ENCODE measurements at places on chromosomes 2 and 18.

DNA sequence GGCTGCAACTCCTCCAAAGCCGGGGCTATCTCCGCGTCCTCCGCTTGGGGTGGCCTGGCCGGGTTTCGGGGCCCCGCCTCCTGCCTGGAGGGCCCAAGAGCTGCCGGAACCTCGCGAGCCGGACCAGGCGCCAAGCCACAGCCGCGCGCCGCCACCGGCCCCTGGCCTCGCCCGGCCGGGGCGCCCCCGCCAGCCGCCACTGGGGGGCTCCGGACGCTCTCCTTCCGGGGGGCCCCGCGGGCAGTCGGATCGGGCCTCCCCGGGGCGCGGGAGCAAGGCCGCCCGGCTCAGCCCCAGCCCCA lies 17.4 kb upstream of the HAAO start:
- DNase-seq: peak; percentile 48

DNA sequence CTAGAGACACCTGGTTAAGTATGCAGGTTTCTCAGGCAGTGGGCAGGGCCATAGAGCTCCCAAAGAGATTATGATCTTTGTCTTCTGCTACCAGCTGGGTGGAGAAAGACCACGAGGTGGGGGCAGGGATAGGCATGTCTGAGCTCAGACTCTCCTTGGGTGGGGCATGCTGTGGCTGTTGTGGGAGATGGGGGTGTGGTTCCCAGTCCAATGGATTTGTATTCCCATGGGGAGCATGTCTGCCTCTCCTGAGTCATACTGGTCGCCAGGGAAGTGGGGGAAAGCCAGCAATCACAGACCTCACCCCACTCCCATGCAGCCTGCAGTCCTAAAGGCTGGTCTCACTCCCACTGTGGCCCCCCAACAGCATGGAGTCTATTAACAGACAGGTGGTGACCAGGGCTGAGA lies 31.4 kb upstream of the RHOB start:
- DNase-seq: no peak

- no peak for DNase-seq
Observed at GRCh38 chr2:190250421-190250820, 69.2 kb downstream of the HIBCH start.

DNA sequence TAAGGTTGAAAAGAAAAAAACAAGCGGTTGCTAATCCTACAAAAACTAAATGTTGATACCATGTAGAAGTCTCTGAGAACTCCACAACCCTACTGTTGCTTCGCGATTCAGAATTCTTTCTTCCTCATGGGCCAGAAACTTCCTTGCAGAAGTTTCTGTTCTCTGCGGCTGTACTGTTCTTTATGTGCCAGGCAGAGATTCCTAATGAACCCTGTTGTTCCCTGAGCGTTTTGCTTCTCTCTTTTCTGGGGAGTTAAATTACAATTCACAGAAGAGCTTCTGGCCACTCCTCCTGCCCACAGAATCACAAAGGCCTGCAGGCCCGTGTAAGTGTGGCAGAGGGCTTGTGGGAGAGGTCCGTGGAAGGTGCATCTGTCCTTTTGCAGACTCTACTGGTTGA lies 1.8 kb upstream of the THNSL2 start:
- no peak for DNase-seq

DNA sequence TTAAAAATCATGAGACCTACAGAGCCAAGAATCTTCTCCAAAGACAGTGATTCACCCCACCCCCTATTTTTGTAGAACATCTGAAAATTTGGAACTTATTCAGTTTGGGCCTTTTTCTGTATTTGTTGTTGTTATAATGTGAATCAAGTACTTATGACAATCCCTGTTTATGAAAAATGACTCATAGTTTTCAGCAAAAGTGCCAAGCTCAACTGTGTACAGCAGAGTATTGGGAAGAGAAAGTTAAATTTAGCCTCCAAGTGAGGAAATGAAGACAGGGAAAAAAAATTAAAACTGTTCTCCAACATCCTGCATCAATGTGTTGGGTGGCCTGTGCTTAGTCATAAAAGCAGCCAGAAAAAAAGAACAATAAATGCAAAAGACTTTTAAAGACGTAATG lies 46.2 kb downstream of the LRATD1 start:
- DNase-seq: no peak

DNA sequence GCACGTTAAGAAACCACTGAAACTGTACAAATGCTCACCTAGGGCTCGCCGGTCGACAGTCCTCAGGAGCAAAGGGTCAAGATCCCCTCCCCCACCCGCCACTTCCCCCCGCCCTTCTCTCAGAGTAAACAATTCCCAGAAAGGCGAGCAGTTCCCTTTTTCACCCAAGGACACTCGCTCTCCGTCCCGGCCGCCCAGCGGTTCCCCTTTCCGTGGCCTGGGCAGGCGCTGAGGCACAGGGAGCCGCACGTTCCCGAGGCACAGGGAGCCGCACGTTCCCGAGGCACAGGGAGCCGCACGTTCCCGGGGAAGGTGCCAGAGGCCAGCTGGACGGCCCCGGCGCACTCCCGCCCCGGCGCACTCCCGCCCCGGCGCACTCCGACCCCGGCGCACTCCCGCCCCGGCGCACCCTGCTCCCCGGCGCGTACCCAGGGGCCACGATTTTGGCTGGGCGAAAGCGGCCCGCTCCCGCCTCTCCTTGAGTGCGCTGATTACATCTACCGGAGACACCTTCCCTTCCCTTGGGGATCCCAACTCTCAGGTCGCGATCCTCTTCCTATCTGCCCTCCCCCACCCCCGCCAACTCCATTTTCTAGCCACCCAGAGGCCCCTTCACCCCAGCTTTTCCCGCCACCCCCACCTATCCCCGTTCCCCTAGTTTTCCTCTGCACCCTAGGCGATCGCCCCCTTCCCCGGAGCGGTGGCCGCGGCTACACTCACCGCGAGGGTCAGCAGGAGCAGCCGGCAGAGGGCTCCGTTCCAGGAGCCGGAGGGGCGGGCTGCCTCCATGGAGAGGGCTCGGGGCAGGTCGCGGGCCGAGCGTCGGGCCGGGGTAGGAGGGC lies 817 bp downstream of the DSC2 start:
- DNase-seq: no peak

DNA sequence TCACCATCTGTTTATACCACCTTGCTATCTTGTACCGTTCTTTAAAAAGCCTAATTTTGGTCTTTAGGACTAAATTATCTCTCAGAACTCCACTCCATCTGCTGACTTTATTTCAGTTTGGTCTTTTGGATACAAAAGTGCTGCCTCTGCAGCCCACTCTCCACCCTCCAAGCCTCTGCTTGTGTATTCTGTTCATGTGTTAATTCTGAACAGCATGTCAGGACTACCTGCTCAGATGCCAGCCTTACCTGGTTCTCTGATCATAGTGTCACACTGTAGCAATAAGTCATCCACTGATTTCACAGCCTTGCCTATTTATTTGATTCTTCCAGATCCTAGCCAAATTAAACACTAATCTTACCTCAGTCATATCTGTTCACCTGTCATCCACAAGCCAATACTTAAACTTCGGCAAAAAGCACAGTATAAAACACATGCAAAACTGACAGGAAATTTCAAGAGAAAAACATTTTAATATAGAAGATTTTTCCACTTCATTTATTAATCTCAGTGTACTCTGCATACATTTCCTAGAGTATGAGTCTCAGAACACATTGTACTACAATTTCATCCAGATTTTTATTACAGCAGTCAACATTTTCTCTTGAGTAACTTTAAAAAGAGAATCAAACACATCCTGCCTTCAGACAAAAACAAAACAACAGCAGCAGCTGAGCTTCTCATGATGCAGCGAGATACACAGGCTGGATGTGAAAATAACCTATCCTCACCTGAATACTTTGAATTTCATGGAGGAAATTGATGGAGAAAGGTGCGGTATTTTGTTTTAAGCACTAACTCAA lies 64.9 kb downstream of the PPP1R1C start:
- DNase-seq: no peak

- no peak for DNase-seq
Observed at GRCh38 chr2:42339191-42339912, 21.7 kb downstream of the COX7A2L start.

DNA sequence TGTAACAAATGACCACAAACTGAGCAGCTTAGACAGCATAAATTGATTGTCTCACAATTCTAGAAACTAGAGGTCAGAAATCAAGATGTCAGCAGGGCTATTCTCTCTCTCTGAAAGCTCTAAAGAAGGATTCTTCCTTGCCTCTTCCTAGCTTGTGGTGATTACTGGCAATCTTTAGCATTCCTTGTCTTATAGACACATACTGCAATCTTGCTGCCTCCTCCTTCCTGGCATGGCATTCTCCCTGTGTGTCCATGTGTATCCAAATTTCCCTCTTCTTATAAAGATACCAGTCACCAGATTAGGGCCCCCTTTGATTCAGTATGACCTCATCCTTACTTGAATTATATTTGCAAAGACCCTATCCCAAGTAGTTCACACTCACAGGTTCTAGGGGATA lies 2.3 kb downstream of the ASB3 start:
- no peak for DNase-seq

- DNase-seq: no peak
Observed at GRCh38 chr18:35061336-35061735, 20.1 kb downstream of the MAPRE2 start.

GRCh38 chr2:105674401-105674800 lies 70.3 kb upstream of the NCK2 start:
- DNase-seq: no peak

GRCh38 chr18:67776929-67777328 lies 260.4 kb upstream of the DSEL start:
- DNase-seq: no peak

DNA sequence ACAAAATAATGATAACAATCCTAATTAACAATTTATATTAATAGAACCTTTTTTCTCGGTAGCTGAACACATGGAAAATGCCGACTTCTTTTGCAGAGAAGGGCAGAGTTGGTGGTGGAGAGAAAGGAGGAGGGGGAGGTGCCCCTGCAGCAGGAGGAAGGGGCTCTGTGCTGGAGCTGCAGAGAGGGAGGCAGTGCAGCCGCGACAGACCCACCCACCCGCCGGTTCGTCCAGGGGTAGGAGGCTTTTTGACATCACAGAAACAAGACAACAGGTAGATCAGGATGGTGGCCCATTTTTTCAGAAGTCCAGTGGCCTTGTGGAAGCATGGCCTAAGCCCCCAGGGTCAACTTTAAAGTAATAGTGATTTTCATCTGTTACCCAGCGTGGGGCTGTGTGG lies 321.1 kb upstream of the SALL3 start:
- no peak for DNase-seq

DNA sequence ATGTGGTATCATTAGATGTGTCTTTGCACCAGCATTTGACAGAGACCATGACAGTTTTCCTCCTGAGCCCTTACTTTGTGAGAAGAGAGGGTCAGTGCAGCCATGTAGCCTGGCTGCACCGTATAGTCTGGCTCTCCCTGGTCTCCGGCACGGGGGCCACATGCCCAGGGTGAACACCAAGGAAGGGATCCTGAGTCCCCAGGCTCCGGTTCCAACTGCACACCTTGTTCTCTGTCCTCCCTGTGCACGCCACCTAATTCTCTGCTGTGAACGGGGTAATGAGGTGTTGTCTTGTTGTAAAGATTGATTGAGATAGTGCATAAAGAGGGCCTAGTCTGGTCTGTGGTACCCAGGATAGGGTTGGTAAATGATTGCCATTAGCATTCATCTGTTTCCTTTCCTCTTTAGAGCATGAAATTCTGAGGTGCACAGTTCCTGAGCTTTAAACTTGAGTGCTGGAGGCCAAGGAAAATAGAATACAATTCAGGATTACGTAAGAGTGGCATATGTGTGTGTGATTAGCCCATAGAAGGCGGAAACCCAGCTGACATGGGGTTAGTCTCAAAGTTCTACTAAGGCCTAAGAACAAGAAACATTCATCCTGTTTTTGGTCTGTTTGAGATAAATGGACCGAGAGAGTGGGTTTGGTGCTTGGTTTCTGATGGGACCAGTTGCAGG lies 55.5 kb downstream of the NCK2 start:
- no peak for DNase-seq

GRCh38 chr2:237438080-237438940 lies 24.3 kb upstream of the COL6A3 start:
- no peak for DNase-seq

- DNase-seq: no peak
Observed at GRCh38 chr18:10314066-10314465, 140.4 kb upstream of the APCDD1 start.

DNA sequence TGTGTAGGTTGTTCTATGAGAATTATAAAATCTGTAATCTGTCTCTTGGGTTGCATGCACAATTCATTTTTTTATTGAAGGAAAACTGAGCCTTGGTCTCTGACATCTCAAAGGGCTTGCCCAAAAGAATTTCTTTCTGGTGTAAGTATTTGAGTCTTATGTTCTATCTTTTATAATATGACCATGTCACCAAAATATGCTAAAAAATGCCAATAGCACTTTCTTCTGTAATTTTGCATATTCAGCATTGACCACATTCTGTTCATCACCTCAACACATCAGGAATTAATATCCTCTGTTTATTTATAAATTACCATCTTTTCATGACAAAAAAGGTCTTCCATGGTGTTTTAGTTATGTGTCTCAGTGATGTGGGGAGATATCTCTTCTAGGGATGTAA lies 268.7 kb upstream of the TCF4 start:
- DNase-seq: no peak

DNA sequence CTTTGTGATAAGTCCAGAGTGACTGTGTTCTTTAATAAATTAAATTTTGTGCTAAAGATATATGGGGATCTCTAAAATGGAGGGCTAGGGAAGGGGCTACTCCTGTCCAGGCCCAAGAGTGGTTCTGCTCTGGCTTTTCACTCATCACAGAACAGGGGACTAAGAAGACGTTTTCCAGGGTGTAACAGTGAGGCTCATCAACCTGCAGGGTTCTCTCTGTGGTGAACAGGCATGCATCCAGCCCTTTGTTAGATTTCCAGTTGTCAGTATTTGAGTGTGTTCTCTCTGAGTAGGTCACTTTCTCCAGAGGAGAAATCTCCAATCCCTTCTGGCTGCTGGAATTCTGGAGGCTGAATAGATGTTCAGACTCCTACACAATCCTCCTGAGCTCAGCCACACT lies 408.9 kb downstream of the PLCL1 start:
- no peak for DNase-seq

DNA sequence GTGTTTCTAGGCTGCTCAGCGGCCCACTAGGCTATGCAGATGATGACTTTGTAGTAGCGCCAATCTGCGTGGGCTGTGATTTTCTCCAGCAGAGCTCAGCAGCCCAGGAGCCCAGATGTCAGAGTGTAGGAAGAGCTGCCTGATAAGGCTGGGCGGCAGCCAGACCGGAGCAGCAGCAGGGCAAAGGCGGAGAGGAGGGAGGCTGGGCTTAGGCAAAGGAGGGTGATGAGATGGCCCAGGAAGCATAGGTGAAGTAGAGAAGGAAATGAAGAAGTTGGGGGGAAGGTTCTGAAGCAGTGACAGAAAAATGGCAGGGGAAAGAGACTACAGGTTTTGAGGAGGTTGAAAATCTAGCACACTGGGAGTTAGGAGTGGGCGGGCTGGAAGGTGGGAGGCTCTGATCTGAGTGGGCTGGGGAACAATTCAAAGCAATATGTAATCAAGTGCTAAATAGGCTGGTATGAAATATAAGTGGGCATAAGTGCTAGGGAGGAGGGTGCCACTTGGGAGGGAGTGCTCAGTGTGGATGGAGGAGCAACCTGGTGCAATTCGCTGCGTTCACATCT lies 50.6 kb upstream of the STPG4 start:
- no peak for DNase-seq

- DNase-seq: no peak
Observed at GRCh38 chr2:119694470-119694844, 15.5 kb downstream of the TMEM177 start.

All from activated T-cell treated with anti-CD3 and anti-CD28 coated beads for 1 hour (primary cell).